ENCODE measurements at places on chromosomes 3 and 15. TPM values are rescaled to one million over a fixed set of nuclear protein-coding genes. Genes with fewer than 3 reads are reported as not detected.

- DNase-seq: no peak
Measured at GRCh38 chr3:29318251-29318650, 37.4 kb downstream of the RBMS3 start.

DNA sequence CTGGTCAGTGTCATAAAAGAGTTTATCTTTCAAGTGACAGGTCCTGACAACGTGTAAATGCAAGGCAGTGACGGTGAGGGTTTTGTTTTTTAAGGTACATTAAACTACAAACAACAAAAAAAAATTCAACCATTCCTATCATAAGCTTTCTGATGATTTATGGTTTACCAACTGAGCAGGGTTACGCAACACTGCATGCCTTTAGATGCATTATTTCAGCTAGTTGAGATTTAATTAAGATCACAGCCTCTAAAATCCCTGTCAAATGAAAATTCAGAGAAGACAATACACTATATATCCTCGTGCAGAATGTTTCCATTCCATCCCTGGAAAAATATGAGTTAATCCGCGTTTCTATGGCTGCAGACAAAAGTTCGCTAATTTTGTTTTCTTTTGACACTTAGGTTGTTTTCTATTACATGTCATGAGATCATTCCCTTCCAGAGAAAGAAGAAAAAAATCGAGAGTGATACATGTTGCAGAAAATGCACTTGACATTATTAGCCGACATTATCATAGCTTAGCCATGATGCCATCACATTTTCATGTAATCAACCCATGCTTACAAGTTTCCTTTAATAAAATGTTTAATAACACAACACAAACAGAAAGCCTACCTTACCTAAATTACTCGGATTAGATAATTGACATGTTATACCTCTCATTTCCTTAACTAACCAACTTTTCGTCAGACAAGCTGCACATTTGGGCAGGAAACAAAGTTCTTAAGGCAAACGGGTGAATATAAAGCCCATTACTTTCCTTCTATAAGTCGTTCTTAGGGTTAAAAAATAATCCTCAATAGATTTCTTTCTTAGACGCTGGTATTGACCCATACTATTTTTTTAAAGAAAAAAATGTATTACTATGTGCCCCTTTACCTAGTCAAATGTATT lies 521.2 kb downstream of the FOXP1 start:
- DNase-seq: peak; percentile 68

- DNase-seq: no peak
Measured at GRCh38 chr15:40855706-40856234, 11.9 kb downstream of the SPINT1 start.

- no peak for DNase-seq
Measured at GRCh38 chr15:64950888-64951287, 38.8 kb downstream of the SPG21 start.

GRCh38 chr3:172224560-172225214 lies 185.3 kb downstream of the FNDC3B start:
- DNase-seq: no peak

- DNase-seq: no peak
Measured at GRCh38 chr3:16378920-16379319, 113.9 kb downstream of the OXNAD1 start.

DNA sequence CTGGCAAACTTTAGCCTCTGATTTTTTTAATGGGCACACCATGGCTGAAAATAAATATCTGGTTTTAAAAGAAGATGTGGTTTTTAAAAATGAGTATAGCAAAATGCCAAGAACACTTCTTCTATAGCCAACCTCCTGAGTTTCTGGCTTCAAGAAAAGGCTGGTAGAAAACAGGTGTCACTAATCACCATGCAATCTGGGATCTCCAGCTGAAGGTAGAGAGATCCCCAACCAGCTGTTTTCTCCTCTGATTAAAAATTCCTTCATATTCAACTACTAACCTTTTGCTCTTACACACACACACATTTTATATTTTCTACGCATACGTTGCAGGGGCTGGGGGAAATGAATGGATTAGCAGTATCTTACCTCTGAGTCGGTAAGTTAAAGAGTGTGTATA lies 279.6 kb upstream of the ROBO2 start:
- DNase-seq: no peak

- no peak for DNase-seq
Measured at GRCh38 chr3:108125153-108125543, 34.3 kb upstream of the CD47 start.

- no peak for DNase-seq
Measured at GRCh38 chr3:119170821-119171220, 2.6 kb upstream of the UPK1B start.

DNA sequence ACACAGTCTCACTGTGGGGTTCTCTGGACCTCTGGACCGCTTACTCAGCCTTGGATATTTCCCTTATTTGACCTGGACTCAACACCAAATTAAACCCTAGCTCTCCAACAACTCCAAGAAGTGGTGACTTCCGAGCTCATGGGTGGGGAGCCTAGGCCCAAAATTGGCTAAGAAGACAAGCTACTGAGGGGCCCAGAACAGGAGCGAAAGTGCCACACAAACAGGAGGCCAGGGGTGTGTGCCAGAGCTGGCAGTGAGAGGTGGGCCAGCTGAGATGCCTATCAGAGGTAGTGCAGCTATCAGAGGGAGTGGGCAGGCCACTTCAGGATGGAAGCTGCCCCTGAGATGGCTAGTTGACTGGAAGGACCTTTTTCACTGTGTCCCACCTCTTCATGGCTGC lies 151.1 kb upstream of the PRR20G start:
- no peak for DNase-seq

DNA sequence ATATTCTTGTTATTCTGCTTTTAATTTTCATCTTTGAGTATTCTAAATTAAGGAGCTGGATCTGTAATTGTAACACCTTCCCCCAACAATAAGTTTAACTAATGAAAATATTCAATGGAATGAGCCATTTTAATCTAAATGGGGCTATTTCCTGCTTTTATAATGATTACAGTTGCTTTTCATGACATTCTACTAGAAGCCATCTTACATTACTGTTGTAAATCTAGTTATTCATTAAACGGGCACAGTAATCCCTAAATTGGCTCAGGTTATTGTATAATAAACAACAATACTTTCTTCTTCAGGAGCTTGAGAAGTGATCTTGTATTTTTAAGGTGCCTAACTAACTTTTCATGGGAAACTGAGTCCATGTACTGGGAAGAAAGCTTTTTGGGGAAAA lies 8.5 kb downstream of the FLNB start:
- DNase-seq: no peak

DNA sequence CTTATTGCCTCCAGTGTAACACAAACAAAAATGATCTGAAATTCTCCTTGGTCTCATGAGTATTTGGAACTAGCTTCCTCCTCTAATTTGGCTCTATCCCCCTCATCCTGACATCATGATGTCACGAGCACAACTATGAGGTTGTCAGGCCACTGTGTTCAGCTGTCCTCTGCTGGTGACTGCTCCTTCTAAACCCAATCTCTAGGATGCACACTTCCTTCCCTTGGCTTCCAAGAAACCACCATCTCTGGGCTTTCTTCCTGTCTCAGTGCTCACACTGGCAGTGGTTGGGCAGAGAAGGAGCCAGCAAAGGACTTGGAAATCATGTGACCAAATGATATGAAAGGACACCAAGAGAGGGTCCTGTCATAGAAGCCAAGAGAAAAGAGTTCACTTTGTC lies 30.7 kb upstream of the EIF1B start:
- no peak for DNase-seq

GRCh38 chr15:34889476-34889875 lies 80.1 kb downstream of the AQR start:
- no peak for DNase-seq

DNA sequence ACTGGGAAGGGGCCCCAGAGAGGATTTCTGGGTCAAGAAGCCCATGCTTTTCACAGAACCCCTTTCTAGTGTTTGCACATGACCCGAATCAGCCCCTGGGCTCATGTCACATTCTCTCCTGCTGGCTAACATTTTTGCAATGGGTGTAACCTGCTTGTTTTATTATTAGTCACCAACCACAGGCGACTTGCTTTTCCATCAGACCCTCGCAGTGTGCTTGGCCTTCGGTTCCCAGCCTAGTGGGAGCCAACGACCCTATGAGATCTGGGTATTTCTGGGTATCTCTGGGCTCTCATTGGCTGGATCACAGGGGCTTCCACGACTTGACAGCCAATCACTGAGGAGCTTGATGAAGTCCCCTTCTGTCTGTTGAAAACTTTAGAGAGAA lies 11.0 kb upstream of the FBLN2 start:
- DNase-seq: no peak

GRCh38 chr3:141083836-141084649 lies 32.9 kb downstream of the SPSB4 start:
- no peak for DNase-seq

GRCh38 chr3:68880632-68881031 lies 51.7 kb downstream of the TAFA4 start:
- no peak for DNase-seq

DNA sequence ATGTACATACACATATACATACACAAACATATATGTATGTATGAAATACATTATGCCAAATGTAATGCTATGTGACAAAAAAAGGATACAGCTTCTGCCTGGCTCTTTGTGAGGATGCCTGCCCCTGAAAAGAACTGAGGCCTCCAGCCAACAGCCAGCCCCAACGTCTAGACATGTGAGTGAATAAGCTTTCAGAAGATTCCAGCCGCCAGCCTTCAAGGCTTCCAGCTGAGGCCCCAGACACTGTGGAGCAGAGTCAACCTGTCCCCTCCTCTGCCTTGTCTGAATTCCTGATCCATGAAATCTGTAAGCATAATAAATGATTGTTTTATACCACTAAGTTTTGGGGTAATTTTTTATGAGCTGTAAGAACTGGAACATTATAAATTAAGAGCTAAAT lies 24.7 kb downstream of the GXYLT2 start:
- no peak for DNase-seq

DNA sequence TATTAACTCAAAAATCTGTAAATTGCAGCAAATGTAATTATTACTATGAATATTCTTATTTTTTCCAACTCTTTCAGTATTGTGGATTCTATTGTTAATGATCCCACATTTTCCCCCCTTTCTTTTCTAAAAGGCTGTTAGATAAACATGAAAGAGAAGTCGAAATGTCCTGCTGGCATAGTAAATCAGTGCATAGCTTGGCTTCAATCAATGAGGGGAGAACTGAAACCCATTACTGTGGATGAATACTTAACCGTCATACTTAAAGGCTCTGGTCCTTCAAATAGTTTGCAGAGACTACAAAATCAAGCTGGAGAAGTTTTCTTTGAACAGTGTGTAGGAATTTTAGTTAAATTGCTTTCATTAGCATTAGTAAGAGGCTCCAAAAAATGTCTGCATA lies 667.9 kb downstream of the CADM2 start:
- no peak for DNase-seq

DNA sequence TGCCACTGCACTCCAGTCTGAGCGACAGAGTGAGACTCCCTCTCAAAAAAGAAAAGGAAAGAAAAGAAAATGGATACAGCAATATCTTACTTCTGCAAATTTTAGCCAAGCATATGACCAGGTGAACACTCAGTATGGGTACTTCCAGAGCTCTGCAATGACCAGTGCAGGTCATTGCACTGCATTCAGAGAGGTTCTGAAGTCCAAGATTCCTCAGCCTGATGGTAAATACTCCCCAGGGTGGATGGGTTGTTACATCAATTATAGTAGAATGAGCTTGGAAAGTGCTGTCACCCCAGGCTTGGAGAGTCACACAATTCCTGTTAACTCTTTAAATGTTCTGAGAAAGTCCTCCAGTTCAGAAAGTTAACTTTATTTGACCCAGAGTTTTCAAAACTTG lies 103.7 kb downstream of the RPLP1 start:
- DNase-seq: no peak

DNA sequence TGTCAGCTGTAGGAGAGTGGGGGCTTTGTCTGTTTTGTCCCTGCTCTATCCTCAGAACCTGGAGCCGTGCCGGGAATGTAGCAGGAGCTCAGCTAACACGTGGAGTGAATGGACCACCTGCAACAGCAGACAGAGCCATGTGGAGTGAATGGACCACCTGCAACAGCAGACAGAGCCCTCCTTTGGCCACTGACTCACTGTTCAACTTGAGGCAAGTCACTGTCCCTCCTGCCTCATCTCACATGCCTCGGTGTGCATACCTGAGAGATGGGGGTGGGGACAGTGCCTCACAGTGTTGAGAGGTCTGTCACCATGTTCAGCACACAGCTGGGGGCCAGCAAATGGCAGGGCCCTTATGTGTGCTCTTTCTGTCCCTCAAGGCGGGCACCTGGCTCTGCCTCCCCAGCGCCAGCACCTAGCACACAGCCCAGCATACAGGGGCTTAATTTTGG lies 27.9 kb downstream of the FEM1B start:
- DNase-seq: no peak

- no peak for DNase-seq
Measured at GRCh38 chr3:24830230-24831152, 335.8 kb upstream of the THRB start.

DNA sequence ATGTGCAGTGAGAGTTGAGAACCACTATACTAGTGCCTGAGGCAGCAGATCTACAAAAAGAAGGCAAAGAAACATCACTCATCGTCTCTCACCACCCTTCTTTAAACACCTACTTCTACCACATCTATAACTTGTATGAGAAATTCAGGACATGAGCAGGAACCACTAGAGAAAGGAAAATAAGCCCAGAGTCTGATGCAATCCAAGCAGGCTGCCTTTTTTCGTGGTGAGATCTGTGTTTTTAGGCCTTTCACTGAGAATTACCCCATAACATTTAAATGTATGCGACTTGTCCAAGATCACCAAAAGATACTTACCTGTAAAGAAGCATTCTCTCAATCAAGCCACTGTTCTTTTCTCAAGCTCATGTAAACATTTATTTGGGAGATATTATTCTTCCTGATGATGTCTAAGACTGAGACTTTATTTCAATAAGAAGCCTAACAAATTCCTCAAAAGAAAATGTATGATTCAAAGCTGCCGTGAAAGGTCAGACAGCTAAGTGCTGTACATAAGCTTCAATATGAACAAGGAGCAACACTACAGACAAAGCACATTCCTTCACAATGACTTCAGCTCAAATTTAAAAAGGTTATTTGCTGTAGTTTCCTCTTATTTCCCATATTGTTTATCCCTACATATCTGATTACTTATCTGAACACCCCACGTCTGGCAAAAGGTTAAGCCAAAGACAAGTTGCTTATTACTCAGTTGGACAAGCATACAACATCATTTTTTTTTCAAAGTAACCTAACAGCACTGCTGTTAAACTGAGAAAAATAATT lies 16.5 kb downstream of the SPICE1 start:
- no peak for DNase-seq

Gene LMCD1
- 28.8 TPM for total RNA-seq

Gene LTK
- total RNA-seq: not detected

Gene FANCD2OS
- not detected for total RNA-seq

Gene SLC38A3
- total RNA-seq: under 0.01 TPM

Gene GREM1
- 0.13 TPM for total RNA-seq

Gene GOLGA8Q
- total RNA-seq: 0.13 TPM

Gene WDR53
- 6.3 TPM for total RNA-seq

Gene SAXO2
- total RNA-seq: 0.38 TPM

Gene MYO5C
- total RNA-seq: 13.0 TPM

Gene GP5
- 0.13 TPM for total RNA-seq

Gene SH2D7
- total RNA-seq: not detected

Gene HDGFL3
- total RNA-seq: 25.5 TPM

Gene FRG2C
- total RNA-seq: not detected
